ENCODE measurements at places on chromosomes 1 and 21.
A peak's percentile ranks its signal among the peaks of the same experiment; 100 is the strongest.

GRCh38 chr1:203143641-203144040, 16.1 kb downstream of the ADORA1 start:
- DNase-seq, result no peak

DNA sequence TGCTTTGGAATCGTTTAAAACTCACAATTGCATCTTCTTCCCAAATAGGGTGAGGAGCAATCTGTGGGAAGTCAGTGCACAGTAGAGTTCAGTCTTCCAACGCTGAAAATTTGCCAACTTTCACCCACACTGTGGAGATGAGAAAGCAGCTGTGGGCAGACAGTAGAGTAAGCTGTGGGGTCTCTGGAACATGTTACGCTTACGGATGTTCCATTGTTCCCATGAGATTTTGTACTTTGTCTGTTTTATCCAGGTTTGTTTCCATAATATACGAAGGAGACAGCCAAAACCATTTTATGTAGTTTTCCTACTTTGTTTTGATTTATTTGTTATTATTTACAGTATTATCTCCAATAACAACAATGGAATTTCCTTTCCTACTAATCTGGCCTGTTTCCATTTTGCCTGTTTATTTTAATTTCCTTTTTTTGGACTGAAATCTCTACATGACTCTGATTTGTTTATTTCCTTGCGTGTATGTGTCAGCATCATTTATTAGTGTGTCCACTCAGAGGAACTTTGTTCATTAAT, 65.1 kb upstream of the RGL1 start:
- no peak for DNase-seq

DNA sequence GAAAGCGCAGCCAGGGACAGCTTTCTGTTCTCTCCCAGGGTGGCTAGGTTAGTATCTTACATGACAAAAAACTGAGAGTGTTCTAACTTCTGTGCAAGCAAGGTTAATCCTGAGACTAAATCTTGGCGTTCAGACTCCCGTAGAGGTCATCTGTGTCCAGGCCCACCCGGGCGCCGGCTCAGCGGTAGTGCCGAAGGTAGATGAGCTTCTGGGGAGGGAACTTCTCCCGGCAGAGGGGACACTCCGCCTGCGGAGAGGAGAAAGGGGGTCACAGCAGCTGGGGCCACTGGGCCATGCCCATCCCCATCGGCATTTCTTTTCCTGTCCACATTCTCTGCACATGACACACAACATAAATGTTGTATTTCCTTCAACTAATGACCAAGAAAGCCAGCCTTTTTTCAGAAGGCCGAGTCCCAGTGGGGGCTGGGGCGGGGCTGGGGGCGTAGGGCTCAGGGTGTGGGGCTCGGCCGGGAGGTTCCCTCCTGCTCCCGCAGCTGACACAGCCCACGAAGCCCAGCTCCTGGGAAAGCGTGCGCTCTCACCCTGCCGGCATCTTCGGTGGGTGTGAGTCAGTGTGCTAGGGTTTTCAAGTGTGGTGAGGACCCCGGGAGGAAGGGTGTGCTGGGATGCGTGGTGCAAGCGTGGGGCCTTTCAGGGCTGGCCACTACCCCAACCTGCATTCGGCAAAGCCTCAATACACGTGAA, 6.6 kb downstream of the PEX10 start:
- DNase-seq, result no peak

- DNase-seq, result no peak
Observed at GRCh38 chr1:15803380-15803779, 4.1 kb downstream of the UQCRHL start.

DNA sequence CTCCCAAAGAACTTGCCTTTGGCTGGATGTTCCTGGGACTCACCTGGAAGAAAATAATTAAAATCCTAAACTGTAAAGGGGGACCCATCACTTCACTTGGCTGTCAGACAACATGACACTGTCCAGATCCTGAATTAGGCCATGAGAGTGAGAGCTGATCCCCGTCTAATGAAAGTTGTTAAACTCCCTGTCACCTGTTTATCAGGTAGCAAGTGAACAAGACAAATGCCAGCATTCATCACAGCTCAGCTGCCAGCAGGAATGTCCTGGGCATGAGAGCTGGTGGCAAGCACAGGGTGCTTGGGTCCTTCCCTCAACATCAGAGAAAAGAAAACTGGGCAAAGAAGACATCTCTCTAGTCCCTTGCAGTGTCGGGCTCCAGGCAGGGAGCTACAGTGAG, 23.8 kb downstream of the PMVK start:
- no peak for DNase-seq

- DNase-seq, result peak; percentile 72
Observed at GRCh38 chr1:154157520-154158306, 2.8 kb upstream of the NUP210L start.

DNA sequence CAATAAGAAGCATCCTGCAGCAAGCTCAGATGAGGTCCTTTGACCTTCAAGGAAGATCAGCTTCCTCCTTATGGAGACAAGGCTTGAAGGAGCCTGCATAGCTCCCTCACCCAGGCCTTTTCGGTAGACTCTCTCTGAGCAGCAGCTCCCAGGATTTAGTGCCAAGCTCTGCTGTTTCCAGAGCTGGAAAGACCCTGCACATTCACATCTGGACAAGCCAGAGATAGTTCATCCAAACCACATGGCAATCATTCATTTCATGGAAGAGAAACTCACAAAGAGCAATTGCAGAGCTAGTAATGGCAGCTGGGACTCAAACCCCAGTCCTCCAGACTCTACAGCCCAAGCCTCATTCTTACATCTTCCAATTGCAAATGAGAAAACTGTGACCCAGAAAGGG, 76.4 kb upstream of the EDN2 start:
- DNase-seq, result no peak

DNA sequence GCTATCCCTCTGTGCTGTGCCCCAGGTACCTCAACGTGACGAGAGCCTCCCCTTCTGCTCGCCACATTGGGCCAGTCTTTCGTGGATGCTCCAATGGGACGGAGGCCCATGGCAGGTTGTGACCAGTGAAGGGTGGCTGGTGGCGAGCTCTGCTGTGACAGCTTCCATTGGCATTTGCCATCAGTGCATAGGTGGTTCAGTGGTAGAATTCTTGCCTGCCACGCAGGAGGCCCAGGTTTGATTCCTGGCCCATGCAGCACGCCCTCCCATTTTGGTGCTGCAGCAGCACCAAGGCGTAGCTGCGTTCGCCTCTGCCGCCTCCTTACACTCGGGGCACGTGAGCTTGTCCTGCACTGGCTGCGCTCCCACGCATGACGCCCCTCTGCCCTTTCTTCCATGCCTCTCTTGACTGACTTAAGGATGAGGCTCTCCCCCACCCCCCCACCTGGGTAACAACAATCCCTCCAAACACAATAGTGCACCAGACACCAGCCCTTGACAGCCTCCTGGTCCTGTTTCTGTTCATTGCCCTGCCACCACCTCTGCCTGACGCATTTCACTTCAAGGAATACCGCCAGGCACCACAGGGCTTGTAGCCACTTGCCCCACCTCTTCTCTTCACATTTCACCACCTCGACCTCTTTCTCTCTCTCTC, 24.7 kb upstream of the FCGR2A start:
- DNase-seq, result no peak

- DNase-seq, result no peak
Observed at GRCh38 chr1:24903560-24903954, 26.5 kb downstream of the RUNX3 start.

- DNase-seq, result no peak
Observed at GRCh38 chr1:192527950-192528349, 47.6 kb upstream of the RGS1 start.

DNA sequence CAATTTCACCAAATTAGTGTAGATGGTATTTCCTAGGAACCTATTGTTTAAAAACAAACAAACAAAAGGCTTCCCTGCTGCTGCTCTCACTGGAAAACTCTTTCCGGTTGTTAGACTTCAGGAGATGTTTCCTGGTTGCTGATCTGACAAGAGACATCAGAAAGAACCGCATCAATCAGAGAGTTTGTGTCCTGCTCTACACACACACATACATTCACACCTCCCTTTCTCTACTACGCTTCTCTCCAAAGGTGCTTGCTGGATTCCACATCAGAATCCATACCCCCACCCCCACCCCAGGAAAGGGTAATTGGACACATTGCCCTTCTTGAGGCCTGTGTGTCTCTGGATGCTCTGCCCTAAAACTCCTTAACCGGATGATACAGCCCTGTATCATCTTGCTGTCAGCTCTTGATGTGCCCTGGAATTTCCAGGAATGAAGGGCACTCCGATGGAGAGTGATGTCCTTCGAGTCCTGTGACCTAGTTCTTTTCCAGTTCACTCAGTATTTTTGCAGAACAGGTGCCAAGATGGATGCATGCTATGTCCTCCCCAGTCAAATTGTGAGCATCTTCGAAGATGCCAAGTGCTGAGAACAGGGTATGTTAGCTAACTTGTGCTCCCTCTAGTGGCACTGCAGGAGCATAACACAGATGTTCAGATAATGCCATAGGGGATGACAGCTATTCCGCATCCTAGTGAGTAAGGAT, 113.7 kb upstream of the SLC35F3 start:
- DNase-seq, result peak; percentile 9

- no peak for DNase-seq
Observed at GRCh38 chr1:23696335-23696989, 4.9 kb downstream of the RPL11 start.

- no peak for DNase-seq
Observed at GRCh38 chr1:96487971-96488370, 233.6 kb upstream of the PTBP2 start.

DNA sequence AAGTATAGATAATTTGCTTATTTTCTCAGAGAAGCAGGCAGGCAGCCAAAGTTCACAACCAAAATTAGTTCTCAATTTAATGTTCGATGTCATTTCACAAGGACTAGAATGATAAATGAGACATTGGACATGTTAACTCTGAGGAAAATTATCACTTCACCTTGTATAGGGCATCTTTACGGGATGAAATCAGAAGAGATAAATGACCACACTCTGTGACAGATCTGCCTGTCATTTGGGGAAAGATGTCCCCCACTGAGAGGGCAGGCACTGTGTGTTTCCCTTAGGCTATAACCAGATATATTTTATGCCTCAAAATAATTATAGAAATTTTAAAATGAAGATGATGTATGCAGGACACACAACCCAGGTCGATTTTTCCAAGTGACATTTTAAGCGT, 642.9 kb downstream of the BRINP3 start:
- no peak for DNase-seq

DNA sequence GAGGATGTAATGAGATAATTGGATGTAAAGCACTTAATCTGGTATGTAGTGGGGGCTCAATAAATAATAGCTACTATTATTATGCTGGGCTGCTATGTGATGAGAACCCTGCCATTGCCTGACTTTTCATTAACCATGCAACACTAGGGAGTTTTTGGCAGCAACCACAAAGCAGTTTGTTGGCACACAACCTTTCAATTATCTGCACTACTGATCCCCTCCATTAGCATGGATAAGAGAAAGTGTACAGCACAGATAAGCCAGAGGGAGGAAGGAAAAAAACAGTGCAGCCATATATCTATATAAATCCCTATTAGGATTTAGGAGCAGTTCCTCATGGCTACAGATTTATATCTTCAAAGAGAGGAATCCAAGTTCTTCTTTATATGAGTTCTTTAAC, 498.5 kb downstream of the NUF2 start:
- no peak for DNase-seq

DNA sequence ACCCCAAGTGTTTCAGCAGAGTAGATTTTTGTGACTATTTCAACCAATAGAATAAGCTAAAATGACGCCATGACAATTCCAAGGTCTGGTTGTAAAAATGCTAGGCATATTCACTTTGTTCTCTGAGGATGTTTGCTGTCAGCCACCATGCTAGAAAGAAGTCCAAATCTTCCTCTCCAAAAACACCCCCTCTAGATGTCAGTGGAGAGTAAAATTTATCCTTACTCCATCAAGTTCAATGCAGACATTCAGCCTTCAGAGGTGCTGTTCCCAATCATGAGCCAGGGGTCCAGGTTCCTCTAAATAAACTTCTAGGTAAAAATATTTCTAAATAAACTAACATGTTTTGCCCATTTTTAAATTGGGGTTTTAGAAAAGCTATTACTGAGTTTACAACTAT, 395.4 kb upstream of the ADAMTS5 start:
- no peak for DNase-seq

- no peak for DNase-seq
Observed at GRCh38 chr1:12596007-12596821, 21.8 kb downstream of the DHRS3 start.

GRCh38 chr1:99751877-99752504, 14.4 kb downstream of the FRRS1 start:
- DNase-seq, result no peak

DNA sequence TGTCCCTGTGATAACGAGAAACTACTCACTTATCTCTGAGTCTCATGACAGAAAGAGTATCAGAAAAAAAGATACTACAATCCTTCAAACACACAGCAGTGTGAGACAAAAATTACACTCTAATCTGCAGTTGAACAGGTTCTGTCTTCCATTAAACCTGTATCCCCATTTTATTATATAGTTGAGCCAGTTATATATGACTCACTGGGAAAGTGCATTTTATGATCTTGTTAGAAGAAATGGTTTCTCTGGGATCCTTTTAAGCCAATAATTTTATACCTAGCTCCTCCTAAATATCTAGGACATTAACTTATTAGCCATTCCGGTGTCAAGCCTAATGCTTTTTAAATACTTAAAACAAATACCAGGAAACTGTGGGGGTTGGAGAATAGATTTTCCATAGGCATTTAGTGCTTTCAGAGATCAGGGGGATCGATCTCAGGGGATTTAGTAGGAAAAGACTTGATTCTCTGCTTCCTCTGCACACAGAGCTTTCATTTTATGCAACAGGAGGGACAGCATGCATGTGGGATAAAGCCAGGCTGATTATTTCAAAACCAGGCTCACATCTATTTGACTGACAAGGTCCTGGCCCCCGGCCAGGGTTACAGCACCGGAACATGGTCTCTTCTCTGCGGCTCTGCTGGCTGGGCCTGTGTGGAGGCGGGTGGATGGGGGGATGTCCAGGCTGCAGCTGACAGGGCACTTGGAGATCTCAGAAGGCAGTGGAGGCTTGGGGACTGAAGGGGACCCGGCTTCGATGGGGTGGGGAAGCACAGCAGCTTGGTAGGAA, 310.6 kb downstream of the DISC1 start:
- DNase-seq, result no peak

- peak; percentile 94 for DNase-seq
Observed at GRCh38 chr1:115062542-115063004, 26.7 kb downstream of the TSPAN2 start.

DNA sequence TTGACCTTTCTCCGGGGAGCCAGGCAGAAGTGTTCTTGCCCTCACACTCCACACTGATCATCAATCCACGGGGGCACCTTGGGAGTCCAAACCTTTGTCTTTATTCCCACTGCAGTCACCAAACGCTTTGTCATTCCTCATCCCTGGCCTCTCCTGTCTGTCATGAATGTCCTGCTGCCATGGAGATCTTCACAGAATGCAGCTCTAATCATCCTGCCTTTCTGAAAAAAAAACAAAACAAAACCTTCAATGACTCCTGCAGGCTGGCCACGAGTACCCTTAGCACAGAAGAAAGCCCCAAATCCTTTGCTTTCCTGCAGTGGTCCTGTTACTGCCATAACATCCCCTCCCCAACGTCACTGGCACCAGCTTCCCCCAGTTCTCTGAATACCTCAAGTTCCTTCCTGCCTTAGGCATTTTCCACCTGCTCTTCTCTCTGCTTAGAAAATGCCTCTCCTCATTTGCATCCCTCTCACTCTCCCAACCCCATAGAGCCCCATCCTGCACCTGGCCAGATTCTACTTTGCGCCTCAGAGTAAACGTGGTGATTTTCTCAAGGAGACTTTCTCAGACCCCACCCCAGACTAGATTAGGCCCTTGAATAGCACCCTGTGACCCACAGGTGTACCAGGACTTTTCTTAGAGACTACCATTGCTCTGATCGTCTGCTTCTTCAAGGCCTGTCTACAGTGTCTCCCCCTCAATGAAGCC, 131.2 kb downstream of the AK5 start:
- no peak for DNase-seq
